ENCODE measurements at places on chromosomes 12 and 14. TPM values are rescaled to one million over a fixed set of nuclear protein-coding genes. Genes with fewer than 3 reads are reported as not detected.

- no peaks in the 10 kb centered on the region for H3K4me1 ChIP-seq
- no peak overlapping the region for H3K27ac ChIP-seq
- H3K4me3 ChIP-seq: no peak overlapping the region
- no peak for DNase-seq
- no peaks in the 10 kb centered on the region for H3K27me3 ChIP-seq
Measured at GRCh38 chr14:84410344-84410743, 1119.6 kb upstream of the FLRT2 start.

GRCh38 chr12:103964805-103965204, 867 bp upstream of the TDG start:
- H3K27ac ChIP-seq: peak overlapping the region; percentile 96
- peaks cover 49% of the 10 kb centered on the region for H3K4me1 ChIP-seq
- H3K36me3 ChIP-seq: peaks cover 27% of the 10 kb centered on the region
- DNase-seq: no peak

DNA sequence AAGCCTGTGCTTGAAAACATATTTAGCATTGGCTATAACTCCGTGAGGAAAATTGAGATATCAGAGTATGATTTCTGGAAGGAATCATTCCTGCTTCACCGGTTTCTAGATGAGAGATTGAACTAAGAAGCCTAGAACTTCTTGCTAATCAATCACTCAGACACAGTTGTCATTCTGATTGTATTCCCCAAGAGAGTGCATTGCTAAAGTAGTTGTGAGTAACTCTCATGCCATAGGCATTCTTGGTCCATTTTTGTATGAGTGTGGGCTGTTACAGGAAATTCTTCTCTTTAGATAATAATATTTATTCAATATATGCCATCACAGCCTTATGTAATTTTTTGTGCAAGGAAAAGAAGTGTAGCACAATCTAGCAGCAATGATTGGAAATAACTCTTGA, 893.3 kb upstream of the MDGA2 start:
- H3K4me1 ChIP-seq: no peaks in the 10 kb centered on the region
- H3K27me3 ChIP-seq: no peaks in the 10 kb centered on the region
- no peaks in the 10 kb centered on the region for H3K36me3 ChIP-seq
- no peak for DNase-seq
- H3K4me3 ChIP-seq: no peak overlapping the region

DNA sequence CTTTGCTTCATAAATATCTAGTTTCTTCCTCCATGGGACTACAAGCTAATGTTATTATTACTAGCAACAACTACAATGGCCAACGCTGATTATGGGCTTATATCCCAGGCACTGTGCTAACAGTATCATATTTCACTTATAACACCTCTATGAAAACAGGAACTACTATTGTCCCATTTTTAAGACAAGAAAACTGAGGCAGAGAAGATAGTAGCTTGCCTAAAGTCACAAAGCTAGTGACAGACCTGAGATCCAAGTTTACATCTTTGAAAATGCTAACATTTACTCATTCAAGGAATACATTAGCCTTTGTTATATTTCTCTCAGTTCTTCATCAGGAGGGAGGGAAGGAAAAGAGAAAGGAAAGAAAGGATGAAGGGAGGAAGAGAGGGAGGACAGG, 32.8 kb downstream of the GIT2 start:
- peaks cover 15% of the 10 kb centered on the region for H3K4me1 ChIP-seq
- DNase-seq: no peak
- peaks cover 57% of the 10 kb centered on the region for H3K36me3 ChIP-seq

DNA sequence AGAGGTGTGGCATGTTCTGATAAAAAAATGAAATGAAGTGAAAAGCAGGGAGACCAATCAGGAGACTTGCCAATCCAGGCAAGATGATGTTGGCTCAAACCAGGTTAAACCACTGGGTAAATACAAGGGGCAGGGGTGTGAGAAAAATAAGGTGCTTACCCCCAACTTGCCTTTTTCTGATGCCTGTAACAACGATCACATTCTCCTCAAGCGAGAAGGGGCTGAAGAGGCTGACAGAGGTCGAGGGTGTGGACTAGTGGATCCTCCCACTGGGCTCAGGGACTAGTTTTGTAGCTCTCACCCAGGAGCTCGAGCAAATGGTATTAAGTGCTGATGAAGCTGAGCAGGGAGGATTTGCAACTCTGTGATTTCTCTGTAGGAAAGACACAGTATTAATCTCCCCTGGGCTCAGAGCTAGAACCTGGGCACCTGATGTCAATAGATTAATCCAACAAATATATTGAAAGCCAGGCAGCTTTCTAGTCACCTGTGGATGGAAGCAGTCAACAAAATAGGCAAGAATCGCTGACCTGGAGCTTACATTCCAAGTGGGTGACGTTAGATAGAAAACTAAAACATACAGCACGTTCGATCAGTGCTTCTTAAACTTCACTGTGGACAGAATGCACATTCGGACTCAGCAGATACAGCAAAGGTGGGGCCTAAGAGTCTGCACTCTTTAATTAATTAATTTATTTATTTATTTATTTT, 15.2 kb upstream of the EAPP start:
- peak overlapping the region; percentile 39 for H3K4me3 ChIP-seq
- no peaks in the 10 kb centered on the region for H3K36me3 ChIP-seq
- no peaks in the 10 kb centered on the region for H3K27me3 ChIP-seq
- H3K4me1 ChIP-seq: peaks cover 20% of the 10 kb centered on the region
- H3K27ac ChIP-seq: peak overlapping the region; percentile 18
- DNase-seq: no peak

- H3K27ac ChIP-seq: peak overlapping the region; percentile 15
- no peak for DNase-seq
- no peaks in the 10 kb centered on the region for H3K36me3 ChIP-seq
- H3K4me1 ChIP-seq: peaks cover 9% of the 10 kb centered on the region
Measured at GRCh38 chr14:72567226-72567625, 326.7 kb downstream of the DPF3 start.

GRCh38 chr12:108820707-108821406, 36.5 kb downstream of the SSH1 start:
- H3K36me3 ChIP-seq: peaks cover 40% of the 10 kb centered on the region
- no peak overlapping the region for H3K4me3 ChIP-seq
- H3K27ac ChIP-seq: no peak overlapping the region
- no peaks in the 10 kb centered on the region for H3K27me3 ChIP-seq
- DNase-seq: no peak

DNA sequence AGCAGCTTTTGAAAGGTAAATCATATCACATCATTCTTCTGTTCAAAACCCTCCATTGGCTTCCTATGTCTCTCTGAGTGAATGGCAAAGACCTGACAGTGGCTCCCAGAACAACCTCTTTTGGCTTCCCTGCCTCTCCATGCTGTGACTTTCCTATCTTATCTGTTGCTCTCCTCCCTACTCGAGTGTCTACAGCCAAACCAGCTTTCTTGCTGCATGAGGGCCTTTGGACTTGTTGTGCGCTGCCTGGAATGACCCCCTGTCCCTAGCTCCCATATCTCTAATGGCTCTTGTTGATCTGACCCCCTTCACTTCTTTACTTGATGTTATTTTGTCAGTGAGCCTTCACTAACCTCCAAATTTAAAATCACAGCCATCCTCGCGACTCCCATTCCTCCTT, 2.5 kb downstream of the SYNE2 start:
- H3K4me1 ChIP-seq: peaks cover 53% of the 10 kb centered on the region
- peak overlapping the region; percentile 40 for H3K4me3 ChIP-seq
- no peaks in the 10 kb centered on the region for H3K27me3 ChIP-seq
- H3K27ac ChIP-seq: no peak overlapping the region

DNA sequence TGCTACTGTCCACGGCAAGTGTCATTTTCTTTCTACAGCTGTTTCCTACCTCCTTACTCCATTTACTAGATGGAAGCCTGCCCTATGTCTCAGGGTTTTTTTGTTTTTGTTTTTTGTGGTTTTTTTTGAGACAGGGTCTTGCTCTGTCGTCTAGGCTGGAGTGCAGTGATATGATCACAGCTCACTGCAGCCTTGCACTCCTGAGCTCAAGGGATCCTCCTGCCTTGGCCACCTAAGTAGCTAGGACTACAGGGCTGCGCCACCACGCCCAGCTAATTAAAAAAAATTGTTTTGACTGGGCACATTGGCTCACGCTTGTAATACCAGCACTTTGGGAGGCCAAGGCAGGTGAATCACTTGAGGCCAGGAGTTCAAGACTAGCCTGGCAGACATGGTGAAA, 14.7 kb downstream of the TUBA1A start:
- no peaks in the 10 kb centered on the region for H3K36me3 ChIP-seq
- no peak overlapping the region for H3K27ac ChIP-seq
- peaks cover 2% of the 10 kb centered on the region for H3K27me3 ChIP-seq
- no peaks in the 10 kb centered on the region for H3K4me1 ChIP-seq

GRCh38 chr14:24177041-24177825, 5.4 kb downstream of the REC8 start:
- peaks cover 14% of the 10 kb centered on the region for H3K4me1 ChIP-seq
- no peaks in the 10 kb centered on the region for H3K27me3 ChIP-seq
- no peak overlapping the region for H3K4me3 ChIP-seq

- no peak for DNase-seq
- no peaks in the 10 kb centered on the region for H3K36me3 ChIP-seq
- H3K4me1 ChIP-seq: no peaks in the 10 kb centered on the region
- H3K27me3 ChIP-seq: no peaks in the 10 kb centered on the region
Measured at GRCh38 chr14:57884175-57884574, 18.3 kb upstream of the SLC35F4 start.

DNA sequence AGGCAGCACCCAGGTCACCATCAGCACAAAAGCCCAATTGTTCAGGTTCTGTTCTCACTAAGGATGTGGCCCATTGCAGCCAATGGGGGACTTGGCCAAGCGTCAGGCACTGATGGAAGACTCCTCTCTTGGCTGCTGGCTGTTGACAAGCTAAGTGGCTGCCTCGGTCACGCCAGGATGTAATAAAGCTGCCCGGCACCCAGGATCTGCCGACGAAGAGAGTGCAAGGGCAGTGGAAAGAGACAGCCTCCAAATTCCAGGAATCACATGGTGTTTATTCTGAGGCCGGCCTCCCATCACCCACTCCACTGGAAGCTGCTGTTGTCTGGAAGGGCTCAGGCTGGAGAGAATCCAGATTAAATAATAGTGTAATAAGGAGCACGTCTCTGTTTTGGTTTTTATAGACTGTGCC, 451.8 kb upstream of the TBX3 start:
- H3K4me1 ChIP-seq: no peaks in the 10 kb centered on the region
- H3K27me3 ChIP-seq: no peaks in the 10 kb centered on the region
- H3K4me3 ChIP-seq: no peak overlapping the region
- no peaks in the 10 kb centered on the region for H3K36me3 ChIP-seq
- H3K27ac ChIP-seq: no peak overlapping the region

DNA sequence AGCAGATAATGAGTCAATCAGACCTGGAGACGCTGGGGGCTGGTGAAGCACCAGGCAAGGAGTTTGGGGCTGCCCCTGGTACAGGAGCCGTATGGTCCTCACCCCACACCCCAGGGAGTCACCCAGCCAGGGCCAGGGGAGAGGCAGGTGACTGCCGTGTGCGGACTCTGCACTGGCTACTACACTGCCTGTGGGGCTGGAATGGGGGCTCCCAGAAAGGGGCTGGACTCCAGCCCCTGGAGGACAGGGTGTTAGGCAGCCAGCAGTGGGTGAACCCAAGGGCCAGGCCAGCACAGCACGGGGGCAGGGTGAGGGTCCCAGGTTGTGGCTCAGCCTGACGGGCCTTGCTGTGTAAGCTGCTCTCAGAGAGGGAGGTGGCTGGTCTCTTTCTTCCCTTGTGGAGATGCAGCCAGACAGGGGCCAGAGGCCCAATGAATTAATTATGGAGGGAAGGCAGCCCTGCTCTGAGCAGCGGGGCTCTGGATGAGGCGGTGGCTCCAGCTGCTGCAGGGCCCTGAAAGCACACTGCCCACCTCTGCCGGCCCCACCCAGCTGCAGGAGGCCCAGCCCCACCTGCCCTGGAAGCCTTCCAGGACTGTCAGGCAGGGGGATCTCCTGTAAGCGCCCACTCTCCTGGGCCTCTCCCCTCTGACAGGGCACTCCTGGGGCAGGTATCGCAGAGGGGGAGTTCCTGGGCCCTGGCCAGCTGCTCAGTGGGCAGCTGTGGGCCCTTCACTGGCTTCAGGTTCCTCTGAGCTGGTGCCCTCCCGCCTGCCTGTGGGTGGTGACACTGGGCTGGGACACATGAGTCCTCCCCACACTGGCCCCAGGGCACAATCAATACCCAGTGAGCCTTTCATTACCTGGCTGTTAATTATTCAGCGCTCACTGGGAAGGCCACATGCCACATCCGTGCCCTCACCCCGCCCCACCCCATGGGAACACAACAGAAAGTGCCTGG, 142.5 kb upstream of the C14orf180 start:
- H3K27ac ChIP-seq: no peak overlapping the region
- DNase-seq: peak; percentile 18
- H3K36me3 ChIP-seq: no peaks in the 10 kb centered on the region
- H3K4me1 ChIP-seq: no peaks in the 10 kb centered on the region
- H3K4me3 ChIP-seq: no peak overlapping the region

- H3K36me3 ChIP-seq: peaks cover 51% of the 10 kb centered on the region
- no peaks in the 10 kb centered on the region for H3K4me1 ChIP-seq
- no peak overlapping the region for H3K4me3 ChIP-seq
- H3K27ac ChIP-seq: no peak overlapping the region
- DNase-seq: no peak
- H3K27me3 ChIP-seq: no peaks in the 10 kb centered on the region
Measured at GRCh38 chr14:45118594-45118993, 15.7 kb downstream of the FKBP3 start.

- DNase-seq: peak; percentile 67
- peak overlapping the region; percentile 95 for H3K4me3 ChIP-seq
- H3K27ac ChIP-seq: peak overlapping the region; percentile 72
- H3K36me3 ChIP-seq: peaks cover 37% of the 10 kb centered on the region
- H3K27me3 ChIP-seq: peaks cover 22% of the 10 kb centered on the region
Measured at GRCh38 chr12:94149119-94149780, 873 bp downstream of the PLXNC1 start.

DNA sequence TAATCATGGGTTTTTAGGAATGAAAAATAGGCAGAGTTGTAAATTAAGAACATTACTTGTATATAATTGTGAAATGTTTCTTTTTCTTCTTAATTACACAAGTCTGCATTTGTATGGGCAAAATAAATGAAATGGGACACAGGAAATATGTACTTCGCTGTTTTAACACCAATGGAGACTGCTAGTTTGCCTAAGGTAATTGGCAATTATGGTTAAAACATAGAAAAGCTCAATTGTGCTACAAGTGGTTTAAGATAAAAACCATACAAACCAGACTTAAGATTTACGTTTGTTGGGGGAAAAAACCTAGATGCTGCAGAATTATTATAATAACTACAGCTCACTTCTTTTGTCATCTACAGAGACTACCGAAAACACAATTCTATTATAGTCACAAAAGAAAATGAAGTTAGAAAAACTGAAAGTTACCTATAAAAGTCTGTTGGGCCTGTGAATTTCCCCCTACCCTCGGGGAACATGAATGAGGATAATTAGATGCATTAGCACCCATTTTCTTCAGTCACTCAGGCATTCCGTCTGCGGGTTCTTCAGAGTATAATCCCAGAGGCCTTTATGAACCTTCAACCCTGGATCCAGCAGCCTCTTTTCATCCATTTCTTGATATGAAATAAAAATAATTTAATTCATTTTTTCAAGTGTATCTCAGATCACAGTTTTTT, 37.2 kb downstream of the BTBD7 start:
- H3K4me1 ChIP-seq: peaks cover 5% of the 10 kb centered on the region
- H3K27ac ChIP-seq: no peak overlapping the region
- H3K4me3 ChIP-seq: no peak overlapping the region
- peaks cover 16% of the 10 kb centered on the region for H3K36me3 ChIP-seq

HOXC5 gene
- not detected for total RNA-seq

NANOG gene
- not detected for total RNA-seq

EIF2S3B gene
- 2.3 TPM for total RNA-seq

PIWIL1 gene
- not detected for total RNA-seq

C12orf54 gene
- not detected for total RNA-seq

MYO1H gene
- not detected for total RNA-seq

CCDC175 gene
- not detected for total RNA-seq

HNF1A gene
- not detected for total RNA-seq

MANSC1 gene
- total RNA-seq: 0.13 TPM

SART3 gene
- total RNA-seq: 67.9 TPM

NTS gene
- total RNA-seq: not detected
